Sciatic nerve (tissue), 2 donors: ENCODE measurements at places on chromosomes 11 and 22. TPM values are rescaled to one million over a fixed set of nuclear protein-coding genes. Genes with fewer than 3 reads are reported as not detected.

GRCh38 chr11:46616551-46617133, 385 bp downstream of the HARBI1 start:
- DNase-seq, result no peak

DNA sequence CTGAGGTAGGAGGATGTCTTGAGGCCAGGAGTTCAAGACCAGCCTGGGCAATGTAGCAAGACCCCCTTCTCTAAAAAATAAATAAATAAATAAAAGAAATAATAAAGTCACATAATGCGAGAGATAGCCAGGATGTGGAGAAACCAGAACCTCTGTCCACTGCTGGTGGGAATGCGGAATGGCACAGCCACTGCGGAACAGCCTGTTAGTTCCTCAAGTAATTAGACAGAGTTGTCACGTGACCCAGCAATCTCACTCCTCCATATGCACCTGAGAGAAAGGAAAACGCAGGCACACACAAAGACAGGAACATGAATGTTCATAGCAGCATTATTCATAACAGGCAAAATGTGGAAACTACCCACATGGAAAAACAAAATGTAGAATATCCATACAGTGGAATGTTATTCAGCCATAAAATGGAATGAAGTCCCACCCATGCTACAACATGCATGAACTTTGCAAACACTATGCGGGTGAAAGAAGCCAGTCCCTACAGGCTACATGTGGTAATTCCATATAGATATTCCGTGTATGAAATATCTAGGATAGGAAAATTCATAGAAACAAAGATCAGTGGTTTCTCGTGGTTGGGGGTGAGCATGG, 27.4 kb downstream of the LIF start:
- DNase-seq, result no peak

GRCh38 chr11:2101171-2101675, 38.0 kb downstream of the IGF2 start:
- no peak for DNase-seq

PNPLA3 gene
- 7.8 TPM for total RNA-seq
